ENCODE measurements at places on chromosomes 3 and 15. TPM values are rescaled to one million over a fixed set of nuclear protein-coding genes. Genes with fewer than 3 reads are reported as not detected.

- no peak for DNase-seq
These were observed 3.4 kb downstream of the GP9 start for GRCh38 chr3:129063841-129064482.

DNA sequence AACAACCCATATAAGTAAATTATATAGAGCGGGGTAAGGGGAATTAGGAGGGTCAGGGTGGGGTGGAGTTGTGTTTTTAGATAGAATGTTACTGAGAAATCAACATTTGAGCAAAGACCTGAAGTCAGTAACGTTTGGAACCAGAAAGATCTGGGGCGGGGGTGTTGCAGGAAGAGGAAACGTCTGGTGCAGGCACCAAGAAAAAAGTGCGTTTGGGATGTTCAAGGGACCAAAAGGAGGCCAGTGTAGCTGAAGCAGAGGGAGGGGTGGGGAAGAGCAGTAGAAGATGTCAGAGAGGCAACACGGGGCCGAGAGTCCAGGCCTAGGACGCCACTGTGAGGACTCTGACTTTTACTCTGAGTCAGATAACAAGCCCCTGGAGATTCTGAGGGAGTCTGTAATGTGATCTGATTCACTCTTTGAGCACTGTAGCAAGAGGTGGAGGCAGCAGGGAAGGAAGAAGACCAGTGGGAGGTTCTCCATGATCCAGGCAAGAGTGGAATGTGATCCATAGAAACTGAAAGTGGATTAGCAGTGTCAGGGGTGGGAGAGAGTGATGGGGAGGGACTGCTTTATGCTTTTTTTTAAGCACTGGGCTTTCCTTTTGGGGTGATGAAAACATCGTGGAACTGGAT lies 179.3 kb upstream of the CHRM5 start:
- no peak for DNase-seq

GRCh38 chr3:51937611-51938450 lies 3.9 kb downstream of the RRP9 start:
- DNase-seq, result no peak

DNA sequence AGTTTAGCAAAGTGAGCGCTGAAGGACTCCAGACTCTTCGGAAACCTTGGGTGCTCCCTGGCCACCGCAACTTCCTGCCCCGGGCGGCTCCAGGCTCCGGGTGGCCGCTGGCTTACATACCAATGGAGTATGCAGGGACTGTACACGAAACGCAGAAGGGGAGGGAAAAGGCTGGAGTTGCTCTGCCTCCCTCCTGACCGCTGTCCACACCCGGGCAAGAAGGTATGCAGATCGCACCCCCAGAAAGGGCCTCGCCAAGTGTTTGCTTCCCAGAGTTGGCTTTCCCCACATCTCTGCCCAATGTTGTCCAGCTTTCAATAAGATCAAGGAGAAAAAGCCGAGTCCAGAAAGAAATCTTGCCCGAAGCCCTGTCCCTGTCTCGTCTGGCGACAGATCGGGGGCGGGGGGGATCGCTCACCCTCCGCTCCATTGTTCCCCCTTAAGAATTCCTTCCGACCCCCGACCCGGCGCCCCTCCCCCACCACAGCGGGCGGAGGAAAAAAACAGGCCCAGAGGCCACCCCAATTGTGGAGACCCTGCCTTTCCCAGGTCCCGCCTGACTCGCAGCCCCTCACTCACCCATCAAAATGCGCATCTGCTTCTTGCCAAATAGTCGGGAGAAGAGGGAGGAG lies 533 bp downstream of the ARF4 start:
- peak; percentile 59 for DNase-seq

DNA sequence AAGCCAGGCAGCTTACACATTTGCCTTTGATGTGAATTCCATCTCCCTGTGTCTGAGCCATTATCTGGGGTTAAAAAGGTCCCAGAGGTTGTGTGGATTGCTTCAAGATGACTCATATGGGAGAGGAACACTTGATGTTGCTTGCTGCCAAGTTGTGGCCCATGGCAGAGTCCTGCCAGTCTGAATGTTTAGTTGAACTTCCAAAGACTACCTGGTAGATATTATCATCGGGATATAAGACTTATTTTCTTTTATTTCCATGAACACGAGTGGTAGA lies 85.6 kb downstream of the TJP1 start:
- DNase-seq, result peak; percentile 36

DNA sequence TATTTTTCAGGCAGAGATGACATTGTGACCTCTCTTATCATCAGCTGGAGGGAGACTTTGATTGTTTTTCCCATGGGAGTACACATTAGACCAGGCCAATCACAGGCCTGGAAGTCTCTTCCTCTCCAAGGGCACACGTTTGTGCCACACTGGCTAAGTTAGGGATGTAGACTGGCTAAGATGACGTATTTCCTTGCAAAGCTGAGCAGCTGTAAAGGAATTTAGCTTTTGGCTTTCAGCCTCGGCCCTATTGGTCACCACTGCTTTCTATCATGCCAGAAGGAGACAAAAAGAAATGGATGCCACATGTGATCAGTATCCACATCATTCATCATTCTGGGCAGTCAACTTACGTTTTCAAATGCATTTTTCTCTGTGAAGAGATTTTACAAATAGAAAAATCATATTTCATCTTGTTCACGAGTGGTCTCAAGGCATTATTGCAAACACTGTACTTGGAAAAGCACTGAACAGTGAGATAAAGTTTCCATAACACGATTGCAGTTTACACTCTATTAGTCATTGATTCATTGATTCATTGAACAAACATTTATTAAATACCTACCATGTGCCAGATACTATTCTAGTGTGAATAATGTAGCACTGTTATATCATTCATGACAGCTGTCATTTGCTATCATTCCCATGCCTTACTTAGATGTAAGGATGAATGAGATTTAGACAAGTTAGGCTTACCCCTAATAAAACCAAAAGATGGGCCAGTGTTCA lies 27.0 kb upstream of the RNF7 start:
- DNase-seq, result peak; percentile 87

DNA sequence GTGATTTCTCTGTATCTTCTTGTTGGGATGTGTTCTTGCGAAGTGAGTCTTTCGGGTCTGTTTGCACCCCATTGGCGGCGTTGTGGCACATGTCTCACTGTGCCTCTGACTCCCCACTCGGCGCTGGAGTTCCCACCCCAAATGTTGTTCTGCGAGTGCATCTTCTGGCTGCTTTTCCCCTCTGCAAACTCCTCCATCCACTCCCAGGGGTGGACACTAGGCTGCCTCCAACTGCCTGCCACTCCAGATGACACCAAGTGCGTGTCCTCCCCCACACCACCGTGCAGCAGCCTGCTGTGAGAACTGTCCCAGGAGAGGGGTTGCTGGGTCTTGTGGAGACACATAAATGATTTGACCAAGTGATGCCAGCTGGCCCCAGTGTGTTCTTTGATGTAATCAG lies 17.6 kb downstream of the EFCC1 start:
- no peak for DNase-seq

- DNase-seq, result no peak
These were observed 40.2 kb downstream of the SLMAP start for GRCh38 chr3:57796261-57796660.

DNA sequence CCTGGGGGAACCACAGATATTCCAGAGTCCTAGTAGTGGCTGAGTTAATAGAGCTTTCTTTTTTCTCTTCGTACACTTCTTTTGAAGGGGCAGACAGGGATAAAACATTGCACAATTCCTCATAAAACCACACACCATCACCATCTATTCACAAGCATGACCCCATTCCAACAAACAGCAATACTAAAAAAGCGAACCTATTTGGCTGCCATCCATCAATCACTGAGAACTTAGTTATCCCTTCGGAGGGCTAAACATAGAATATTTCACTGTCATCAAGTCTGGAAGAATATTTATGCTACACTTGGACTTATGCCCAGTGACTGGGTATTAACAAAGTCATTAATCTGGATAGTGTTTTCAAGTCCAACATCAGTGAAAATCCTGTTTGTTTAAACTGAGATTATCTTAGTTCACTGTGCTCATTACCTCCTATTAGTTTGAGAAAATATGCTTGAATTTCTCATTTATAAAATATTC lies 80.3 kb upstream of the PRTG start:
- DNase-seq, result no peak

The ROBO2 gene
- 0.42 TPM for total RNA-seq

The NOX5 gene
- total RNA-seq, result under 0.01 TPM

The MINAR1 gene
- 0.92 TPM for total RNA-seq

Data from pulmonary artery endothelial cell (primary cell).